Activated CD4-positive, alpha-beta T cell treated with anti-CD3 and anti-CD28 coated beads, Interleukin-2, amount 10 ng/mL, durations not matched to agents 24 days and 14 days (primary cell): ENCODE measurements at places on chromosomes 1 and 21.

GRCh38 chr1:56435434-56436262 lies 143.7 kb downstream of the PLPP3 start:
- no peaks in the 10 kb centered on the region for H3K27me3 ChIP-seq
- H3K4me3 ChIP-seq, result no peak overlapping the region
- no peaks in the 10 kb centered on the region for H3K4me1 ChIP-seq
- no peak for DNase-seq
- H3K36me3 ChIP-seq, result no peaks in the 10 kb centered on the region
- no peak overlapping the region for H3K27ac ChIP-seq

DNA sequence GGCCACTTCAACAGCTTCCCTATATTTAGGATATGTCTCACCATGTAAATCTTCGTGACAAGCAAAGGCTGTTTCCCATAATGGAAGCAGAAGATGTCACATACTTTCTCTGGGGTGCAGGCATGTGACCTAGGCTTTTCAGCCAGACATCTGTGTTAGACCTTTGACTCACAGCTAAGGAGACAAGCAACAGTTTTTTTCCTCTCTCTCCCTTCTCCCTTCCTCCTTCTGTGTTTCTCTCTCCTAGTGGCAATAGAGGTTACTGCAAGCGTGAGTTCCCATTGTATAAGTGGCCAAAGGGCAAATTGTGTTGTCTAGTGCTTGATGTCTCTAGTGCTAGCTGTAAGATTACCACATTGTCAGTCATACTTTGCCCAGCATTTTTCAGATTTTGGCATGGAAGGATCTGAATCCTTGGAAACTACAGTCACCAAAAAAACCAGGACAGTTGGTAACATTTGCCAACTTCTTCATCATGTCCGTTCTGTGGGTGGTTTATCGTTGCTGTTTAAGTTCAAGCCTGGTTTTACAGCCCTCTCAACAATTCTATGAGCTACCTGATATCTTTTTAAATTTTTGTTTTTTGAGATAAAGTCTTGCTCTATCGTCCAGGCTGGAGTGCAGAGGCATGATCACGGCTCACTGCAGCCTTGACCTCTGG lies 44.4 kb upstream of the RABGAP1L start:
- DNase-seq, result peak; percentile 75
- no peaks in the 10 kb centered on the region for H3K4me1 ChIP-seq
- H3K36me3 ChIP-seq, result no peaks in the 10 kb centered on the region
- H3K4me3 ChIP-seq, result no peak overlapping the region
- peaks cover 8% of the 10 kb centered on the region for H3K27me3 ChIP-seq
- H3K27ac ChIP-seq, result no peak overlapping the region

DNA sequence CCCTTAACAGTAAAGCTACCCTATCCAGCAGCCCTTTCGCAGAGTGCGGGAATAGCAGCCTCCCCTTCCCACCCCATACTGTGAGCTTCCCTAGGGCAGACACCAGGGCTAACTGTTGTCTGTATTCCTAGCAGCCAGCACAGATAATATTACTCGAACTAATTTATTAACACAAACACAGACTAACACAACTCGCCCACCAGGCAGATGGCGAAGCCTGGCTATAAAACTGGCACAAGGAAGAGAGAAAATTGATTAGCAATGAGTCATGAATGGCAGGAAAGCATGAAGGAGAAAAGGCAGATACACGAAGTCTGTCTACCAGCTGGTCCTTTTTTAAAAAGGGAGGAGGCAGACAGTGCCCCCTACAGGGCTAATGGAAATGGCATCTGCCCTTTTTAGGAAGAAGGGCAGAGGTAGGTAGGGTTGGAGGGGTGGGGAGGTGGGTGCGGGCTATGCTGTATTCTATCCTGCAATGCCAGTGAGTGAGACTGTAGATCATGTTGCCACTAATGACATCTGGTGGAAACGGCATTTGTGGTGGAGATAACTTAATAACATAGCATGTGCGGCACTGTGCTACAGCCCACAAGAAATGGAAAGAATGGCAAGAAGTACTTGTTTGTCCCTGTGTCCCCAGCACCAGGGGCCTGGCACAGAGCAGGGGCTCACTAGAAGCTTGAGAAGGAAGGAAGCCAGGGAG lies 30.6 kb upstream of the CTPS1 start:
- H3K27me3 ChIP-seq, result peaks cover 25% of the 10 kb centered on the region
- no peaks in the 10 kb centered on the region for H3K36me3 ChIP-seq
- H3K4me3 ChIP-seq, result no peak overlapping the region
- peaks cover 9% of the 10 kb centered on the region for H3K4me1 ChIP-seq
- H3K27ac ChIP-seq, result no peak overlapping the region

- peaks cover 4% of the 10 kb centered on the region for H3K36me3 ChIP-seq
- H3K4me1 ChIP-seq, result peaks cover 26% of the 10 kb centered on the region
- peak; percentile 95 for DNase-seq
- H3K27me3 ChIP-seq, result peaks cover 2% of the 10 kb centered on the region
Observed at GRCh38 chr1:205273551-205273982, 45.8 kb downstream of the TMCC2 start.

GRCh38 chr1:97906567-97907241 lies 14.1 kb downstream of the DPYD start:
- peaks cover 20% of the 10 kb centered on the region for H3K4me1 ChIP-seq
- H3K27ac ChIP-seq, result no peak overlapping the region
- no peaks in the 10 kb centered on the region for H3K27me3 ChIP-seq
- DNase-seq, result no peak
- H3K4me3 ChIP-seq, result no peak overlapping the region

GRCh38 chr21:24395320-24395923 lies 1211.9 kb downstream of the MRPL39 start:
- no peaks in the 10 kb centered on the region for H3K36me3 ChIP-seq
- H3K27ac ChIP-seq, result no peak overlapping the region
- H3K4me1 ChIP-seq, result no peaks in the 10 kb centered on the region
- peaks cover 2% of the 10 kb centered on the region for H3K27me3 ChIP-seq
- H3K4me3 ChIP-seq, result no peak overlapping the region
- DNase-seq, result no peak

GRCh38 chr1:245099401-245099800 lies 55.4 kb upstream of the KIF26B start:
- no peak overlapping the region for H3K27ac ChIP-seq
- H3K4me1 ChIP-seq, result no peaks in the 10 kb centered on the region
- H3K27me3 ChIP-seq, result no peaks in the 10 kb centered on the region
